GM10248 (cell line): ENCODE measurements at places on chromosomes 12 and 14.

DNA sequence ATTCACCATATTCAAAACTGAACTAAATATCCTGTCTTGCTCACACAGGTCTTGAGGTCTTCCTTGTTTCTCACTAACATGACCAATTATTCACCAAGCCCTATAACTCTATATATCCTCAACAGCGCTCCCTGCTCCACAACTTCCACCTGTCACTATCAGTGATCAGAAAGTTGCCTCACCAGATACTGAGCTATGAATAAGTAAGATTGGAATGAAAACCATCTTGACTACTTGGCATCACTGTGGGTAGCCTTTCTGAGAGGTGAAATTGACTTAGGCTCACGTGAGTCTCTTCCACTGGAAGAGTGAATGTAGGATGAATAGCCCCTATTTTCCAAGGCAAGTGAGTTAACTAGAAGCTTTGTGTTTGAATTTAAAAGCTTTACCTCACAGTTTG is 167.1 kb downstream of the PIK3C2G start:
- DNase-seq: no peak

DNA sequence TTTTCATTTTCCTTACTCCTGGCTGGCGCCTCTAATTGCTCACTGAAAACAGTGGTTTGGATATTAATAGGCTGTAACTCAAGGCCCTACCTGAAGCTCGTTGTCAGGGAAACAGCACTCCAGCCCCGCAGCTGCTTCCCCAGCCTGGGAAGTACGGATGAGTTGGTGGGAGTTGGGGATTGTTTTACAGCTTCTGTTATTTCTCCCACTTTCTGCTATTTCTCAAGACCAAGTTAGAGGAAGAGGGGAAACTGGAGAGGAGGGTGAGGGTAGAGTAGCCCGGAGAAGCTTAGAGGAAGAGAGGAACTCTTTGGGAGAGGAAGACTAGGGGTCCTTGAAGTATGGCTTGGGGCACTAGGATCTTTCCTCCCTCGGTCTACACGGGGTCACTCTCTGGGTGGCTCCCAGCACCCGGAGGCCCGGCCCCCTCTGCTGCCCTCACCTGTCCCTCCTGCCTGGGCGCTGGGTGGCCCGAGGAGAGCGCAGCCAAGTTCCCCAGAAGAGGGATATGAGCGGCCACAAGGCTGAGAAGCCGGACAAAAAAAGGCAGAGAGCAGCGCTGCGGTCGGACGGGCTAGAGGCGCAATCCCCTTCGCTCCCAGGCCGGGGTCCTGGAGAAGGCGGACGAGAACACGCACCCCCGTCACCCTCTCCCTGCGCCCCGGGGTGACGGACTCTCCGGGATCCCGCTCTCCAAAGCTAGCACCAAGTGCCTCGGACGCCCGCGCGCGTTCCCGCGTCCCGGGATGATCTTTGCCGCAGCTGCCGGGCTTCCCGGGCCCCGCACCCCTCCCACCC is 671 bp downstream of the SPTB start:
- peak; percentile 15 for DNase-seq

DNA sequence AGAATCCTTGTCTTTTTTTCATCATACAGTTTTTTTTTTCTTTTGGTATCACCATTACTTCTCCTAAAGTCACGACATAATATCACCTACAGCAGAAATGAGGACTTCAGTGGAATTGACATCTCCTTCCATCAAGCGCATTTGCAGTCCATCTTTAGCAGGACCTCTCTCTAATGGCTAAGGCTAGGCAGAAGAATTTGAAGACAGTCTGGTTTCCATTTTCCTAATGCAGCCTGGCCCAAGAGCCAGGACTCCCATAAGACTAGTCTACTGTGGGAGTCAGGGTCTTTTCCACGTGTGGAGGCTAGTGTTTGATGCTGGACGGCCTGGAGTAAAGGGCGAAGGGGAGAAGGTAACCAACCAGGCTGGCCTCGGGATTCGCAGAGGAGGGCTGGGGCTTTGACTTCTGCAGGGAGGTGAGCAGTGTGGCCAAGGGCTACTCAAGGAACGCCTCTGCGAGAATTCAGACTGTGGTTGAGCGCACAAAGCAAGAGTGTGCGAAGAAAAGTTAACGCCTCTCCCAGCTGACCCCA is 769 bp upstream of the ZNF740 start:
- DNase-seq: peak; percentile 45

DNA sequence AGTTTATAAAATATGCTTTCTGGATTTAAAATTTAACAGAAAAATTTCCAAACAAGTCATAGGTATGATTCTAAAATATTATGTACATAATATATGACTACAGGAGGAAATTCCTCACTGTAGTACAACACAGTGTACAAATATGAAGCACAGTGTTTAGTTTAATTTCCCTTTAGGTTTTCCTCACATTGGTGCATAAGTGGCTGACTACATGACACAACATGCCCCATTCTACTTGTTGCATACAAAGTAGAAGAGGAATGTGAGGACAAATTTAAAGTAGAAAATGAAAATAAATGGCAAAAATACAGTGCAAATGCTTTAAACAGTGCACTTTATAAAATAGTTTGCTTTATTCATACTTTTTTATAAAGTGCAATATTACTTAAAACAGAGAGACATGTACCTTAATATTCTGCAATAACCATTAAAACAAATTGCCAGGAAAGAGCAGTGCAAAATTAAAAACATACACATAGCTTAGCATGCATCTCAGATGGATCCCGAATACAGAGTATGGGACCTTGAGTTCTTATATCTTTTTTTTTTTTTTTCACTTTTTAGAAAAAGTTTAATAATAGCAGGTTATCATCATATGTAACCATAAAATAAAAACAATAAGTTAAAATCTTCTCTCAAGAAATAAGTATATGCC is 54.8 kb upstream of the TTC7B start:
- DNase-seq: no peak

- DNase-seq: peak; percentile 85
Observed at GRCh38 chr14:102594514-102595175, 2.2 kb downstream of the RCOR1 start.

GRCh38 chr14:59455411-59455810 is 9.8 kb downstream of the GPR135 start:
- no peak for DNase-seq

GRCh38 chr12:76556368-76556767 is 3.2 kb downstream of the OSBPL8 start:
- DNase-seq: no peak

DNA sequence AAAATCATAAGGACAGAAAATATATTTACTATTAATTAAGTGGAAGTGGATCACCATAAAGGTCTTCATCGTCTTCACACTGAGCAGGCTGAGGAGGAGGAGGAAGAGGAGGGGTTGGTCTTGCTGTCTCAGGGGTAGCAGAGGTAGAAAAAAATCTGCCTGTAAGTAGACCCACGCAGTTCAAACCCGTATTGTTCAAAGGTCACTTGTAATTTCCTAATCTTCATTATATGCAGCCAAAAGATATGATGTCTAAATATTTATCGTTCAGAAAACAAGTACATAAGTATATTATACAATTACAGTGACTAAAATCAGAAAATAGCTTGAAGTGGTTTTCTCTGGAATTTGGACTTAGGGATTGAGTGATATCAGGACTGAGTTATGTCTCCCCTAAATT is 72.1 kb downstream of the GTF2A1 start:
- DNase-seq: no peak

DNA sequence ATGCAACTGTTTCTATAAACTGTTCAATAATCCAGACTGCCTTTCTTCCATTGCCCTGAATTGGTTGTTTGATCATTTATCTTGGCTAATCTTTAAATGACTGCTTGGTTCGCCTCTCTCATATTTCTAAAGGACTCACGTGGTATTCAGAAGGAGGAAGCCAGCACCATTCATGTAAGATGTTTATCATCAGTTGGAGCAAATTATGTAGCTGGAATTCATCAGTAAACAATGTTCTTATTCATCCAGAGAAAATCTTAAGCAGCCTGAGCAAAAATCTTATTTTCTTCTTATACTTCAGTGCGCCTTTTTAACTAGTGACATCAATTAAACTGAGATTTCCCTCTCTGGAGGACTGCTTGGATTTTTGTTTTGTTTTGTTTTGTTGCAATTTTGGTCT is 538.7 kb upstream of the TMEM132C start:
- no peak for DNase-seq

- no peak for DNase-seq
Observed at GRCh38 chr14:96626121-96626768, 124.1 kb downstream of the PAPOLA start.

- no peak for DNase-seq
Observed at GRCh38 chr14:85943192-85943591, 413.2 kb downstream of the FLRT2 start.

DNA sequence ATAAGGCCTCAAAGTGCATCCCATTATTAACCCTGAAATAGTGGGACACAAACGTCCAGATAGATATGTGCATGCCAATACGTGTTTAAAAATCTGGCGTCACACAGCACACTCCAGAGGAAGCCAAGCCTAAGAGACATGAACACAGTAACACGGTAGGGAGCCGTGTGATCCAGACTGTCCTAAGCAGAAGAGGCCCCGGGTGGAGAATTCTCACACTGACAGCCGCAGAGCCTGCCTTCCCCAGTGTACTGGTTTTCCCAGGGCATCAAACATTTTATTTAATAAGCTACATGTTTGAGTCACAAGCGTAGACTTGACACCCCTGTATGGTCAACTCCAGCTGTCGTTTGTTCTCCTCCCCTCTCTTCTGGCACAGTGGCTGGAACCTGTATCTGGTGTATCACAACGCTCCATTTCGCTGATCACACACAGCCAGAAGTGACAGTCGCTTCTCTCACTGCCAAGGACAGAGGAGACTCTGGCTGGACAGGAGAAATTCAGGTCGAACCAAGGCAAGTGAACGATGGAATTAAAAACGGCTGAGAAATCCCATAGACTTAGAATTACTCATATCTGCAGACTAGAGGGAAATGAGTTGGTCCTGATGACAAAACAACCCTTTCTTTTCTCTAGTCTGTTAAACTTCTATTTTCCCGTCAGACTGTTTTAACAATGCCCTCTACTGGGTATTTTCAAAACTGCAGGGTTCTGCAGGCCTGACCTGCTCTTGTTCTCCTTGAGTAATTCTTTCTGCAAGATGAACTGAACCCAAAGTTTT is 359.9 kb downstream of the RGS6 start:
- DNase-seq: peak; percentile 44

DNA sequence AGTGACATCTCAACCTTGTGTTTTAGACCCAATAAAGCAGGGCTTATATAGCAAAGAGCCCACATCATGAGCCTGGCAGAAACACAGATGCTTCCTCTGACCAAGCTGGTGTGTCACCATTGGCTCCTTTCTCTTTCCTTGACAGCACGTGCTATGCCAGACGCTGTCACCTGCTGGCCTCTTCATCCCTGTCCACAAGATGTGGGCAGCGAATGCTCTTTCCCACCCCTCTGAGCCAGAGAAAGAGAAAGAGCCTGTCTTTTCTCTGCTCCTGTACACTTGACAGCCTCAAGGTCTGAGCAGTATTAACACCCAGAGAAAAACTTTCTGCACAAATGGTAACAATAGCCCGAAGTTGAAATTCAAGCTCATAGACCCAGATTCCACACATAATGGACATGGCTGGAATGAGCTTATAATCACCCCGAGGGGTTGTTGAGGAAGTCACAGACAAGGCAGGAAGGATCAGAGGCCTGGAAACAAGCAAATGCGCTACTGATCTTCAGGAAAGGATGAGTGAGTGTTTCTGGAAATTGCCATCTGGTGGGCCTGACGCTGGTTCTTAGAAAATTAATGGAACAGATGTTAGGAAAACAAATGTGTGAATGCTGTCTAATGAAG is 8.9 kb downstream of the TGFB3 start:
- no peak for DNase-seq

- DNase-seq: no peak
Observed at GRCh38 chr12:50647031-50647430, 116.9 kb upstream of the ATF1 start.

GRCh38 chr12:52708010-52708409 is 4.7 kb upstream of the KRT77 start:
- no peak for DNase-seq
